ENCODE measurements at places on chromosomes 7 and 10.

DNA sequence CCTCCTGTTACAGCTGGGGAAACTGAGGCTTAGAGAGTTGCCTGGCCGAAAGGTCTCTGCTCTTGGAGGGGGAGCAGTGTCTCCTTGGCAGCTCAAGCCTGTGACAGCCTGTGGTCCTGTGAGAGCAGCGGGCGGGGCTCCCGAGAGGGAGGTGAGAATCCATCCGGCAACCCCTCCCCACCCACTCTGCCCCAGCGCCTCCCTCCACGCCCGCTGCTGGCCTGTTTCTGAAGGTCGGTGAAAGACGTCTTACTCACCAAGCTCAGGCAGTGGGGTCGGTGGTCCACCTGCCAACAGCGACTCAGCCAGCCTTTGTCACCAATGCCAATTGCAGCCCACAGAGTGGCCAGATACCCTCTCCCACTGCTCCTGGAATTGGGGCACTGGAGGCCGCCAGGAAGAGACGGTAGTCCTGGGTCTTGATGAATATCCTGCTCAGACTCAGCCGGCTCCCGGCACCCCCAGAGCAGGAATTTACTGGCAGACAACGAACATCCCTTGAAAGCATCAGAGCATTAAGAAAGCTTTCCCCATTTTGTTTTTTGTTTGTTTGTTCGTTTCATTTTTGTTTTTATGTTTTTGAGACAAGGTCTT, 7.4 kb upstream of the TTYH3 start:
- DNase-seq = no peak

GRCh38 chr10:132849546-132850031, 63.6 kb upstream of the NKX6-2 start:
- DNase-seq = no peak

DNA sequence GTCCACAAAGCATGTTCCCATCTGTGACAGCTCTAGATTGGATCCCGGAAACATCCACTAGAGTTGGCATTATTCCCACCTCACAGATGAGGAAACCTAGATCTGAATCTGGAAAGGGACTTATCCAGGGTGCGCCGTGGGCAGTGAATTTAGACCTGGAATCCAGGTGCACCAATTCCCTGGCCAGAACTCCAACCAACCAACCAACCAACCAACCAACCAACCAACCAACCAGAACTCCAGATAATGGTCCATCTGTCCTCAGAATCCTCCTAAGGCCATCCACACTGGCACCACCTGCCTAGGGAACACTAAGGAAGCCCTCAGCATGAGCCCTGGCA, 42.0 kb upstream of the ZMIZ1 start:
- DNase-seq = no peak

DNA sequence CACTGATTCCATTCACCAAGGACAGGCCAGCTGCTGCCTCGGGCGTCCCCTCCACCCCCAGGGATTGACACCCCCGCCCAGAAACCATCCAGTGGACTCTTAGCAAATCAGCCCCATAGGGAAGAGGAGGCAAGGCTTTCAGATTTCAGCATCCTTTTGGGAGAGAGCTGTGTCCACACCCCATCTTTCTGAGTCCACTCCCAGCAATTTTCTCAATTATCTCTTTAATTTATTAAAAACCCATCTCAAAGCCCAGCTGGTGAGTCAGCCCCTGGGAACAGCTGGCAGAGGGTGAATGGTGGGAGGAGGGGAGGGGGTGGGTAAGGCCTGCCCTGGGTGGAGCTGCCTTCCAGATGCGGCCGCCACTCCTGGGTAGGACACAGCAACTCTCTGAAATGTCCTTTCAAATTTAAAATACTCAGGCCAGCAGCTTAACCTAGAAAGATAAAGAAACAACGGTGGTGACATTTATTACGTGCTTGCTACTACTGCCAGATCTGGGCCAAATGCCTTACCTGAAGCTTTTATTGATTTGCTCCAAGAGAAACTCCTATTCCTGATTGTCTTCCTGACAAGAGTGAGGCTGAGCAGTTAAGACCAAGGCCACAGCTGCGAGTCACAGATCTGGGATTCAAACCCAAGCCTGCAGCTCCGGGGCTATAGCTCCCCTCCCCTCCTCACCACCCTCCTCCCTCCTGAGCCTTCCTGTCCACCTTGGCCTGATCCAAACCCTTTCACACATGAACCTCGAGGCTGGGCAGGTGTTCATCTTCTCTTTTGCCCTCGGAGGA, 120.4 kb downstream of the RGS10 start:
- DNase-seq = no peak

DNA sequence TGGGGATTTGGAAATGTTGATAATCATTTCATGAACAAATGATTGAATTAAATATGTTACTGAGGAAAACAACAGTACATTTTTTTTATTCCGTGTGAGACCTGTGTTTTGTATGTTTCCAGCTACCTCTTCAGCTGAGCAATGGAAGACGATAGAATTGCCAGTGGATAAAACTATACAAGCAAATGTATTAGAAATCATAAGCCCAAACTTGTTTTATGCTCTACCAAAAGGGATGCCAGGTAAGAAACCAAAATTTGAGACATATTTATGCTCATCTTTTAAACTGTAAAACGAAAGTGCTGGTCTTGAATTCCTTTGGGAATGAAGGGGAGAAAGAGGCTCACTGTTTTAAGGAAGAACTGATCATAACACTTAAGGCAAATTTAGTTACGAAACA, 17.8 kb upstream of the VWA2 start:
- DNase-seq = no peak

DNA sequence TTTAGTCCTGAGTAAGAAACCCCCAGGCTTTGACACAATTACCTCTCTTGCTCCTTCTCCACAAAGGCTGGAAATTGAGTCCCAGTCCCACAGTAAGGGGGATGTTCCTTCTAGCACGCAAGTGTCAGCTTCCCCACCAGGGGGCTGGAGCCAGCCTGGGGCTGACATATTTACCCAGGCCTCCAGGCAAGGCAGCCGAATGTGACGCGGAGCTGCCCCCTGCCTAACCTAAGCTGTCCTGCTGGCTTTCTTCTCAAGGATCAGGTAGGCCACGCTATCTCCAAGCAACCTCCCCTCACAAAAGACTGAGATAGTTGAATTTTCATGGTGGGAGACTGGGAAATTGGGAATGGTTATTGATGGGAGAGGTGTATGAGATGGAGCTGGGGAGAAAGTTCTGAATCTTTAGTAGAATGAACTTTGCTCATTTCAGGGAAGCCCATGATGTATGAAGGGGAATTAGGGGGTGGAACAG, 19.2 kb upstream of the BMPER start:
- no peak for DNase-seq

GRCh38 chr10:4189281-4189680, 404.3 kb upstream of the KLF6 start:
- DNase-seq = no peak

- no peak for DNase-seq
Measured at GRCh38 chr7:88089561-88089960, 130.3 kb downstream of the SRI start.

- DNase-seq = peak; percentile 57
Measured at GRCh38 chr10:60663850-60664249, 114.4 kb upstream of the CDK1 start.

- no peak for DNase-seq
Measured at GRCh38 chr7:129212596-129212995, 12.2 kb upstream of the AHCYL2 start.

DNA sequence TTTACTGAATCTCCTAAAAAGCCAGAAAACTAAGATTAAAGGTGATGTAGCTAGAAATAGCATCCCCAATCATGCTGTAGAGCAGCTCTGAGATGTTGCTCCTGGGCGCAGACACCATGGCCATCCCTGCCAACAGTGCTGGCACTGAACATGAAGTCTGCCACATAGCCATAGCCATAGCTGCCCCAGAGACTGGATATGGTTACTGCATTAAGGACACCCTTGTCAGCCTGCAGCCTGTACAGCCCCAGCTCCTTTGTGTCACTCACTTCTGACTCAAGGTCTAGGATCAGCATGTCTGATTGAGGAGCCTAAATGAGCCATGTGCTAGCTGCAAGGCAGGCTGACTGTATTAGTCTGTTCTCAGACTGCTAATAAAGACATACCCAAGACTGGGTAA, 284.6 kb downstream of the RPS24 start:
- DNase-seq = no peak

DNA sequence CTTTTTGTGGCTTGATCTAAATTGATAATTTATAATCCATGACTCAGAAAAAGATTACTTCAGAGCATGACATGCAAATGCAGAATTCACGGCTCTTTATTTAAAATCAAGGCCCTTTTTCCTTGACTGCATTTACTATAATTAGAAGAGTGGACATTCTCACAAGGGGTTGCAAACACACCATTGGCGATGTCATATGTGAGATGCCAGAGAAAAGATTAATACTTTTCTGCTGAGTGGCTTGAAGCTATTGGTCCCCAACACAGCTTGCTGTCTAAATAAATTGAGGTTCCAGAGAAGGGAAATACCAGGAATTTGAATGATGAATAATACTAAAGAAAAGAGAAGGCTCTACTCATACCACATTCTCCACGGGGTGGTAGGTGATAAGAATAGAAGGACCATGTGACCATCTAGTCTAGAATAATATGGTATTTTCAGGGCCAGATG, 78.7 kb upstream of the ARID5B start:
- no peak for DNase-seq

GRCh38 chr7:73834626-73835191, 3.9 kb downstream of the CLDN4 start:
- no peak for DNase-seq

- peak; percentile 35 for DNase-seq
Measured at GRCh38 chr7:101410743-101411507, 48.2 kb downstream of the COL26A1 start.

- no peak for DNase-seq
Measured at GRCh38 chr7:47811632-47812380, 136.5 kb downstream of the PKD1L1 start.

DNA sequence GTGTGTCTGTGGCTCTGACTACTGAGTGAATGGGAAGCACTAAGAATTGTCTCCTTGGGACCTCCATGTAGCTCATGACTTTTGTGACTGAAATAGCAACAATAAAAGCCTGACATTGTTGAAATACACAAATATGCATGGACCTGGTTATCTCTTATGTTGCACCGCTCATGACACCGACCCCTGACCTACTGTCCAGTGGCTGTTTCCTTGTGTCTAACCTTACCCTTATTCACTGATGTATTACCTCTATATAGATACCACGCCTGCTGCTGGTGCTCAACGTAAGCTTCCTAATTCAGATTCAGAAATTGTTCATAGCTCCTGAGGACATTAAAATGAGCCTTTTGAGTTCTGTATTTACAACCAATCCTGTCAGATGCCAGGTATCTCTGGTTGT, 243.4 kb upstream of the SEMA3C start:
- DNase-seq = no peak

GRCh38 chr10:14144451-14144850, 186.3 kb downstream of the FRMD4A start:
- DNase-seq = no peak

- DNase-seq = peak; percentile 67
Measured at GRCh38 chr10:110556969-110557601, 10.4 kb upstream of the SMC3 start.

GRCh38 chr7:99837649-99838361, 10.0 kb downstream of the CYP3A43 start:
- peak; percentile 29 for DNase-seq

DNA sequence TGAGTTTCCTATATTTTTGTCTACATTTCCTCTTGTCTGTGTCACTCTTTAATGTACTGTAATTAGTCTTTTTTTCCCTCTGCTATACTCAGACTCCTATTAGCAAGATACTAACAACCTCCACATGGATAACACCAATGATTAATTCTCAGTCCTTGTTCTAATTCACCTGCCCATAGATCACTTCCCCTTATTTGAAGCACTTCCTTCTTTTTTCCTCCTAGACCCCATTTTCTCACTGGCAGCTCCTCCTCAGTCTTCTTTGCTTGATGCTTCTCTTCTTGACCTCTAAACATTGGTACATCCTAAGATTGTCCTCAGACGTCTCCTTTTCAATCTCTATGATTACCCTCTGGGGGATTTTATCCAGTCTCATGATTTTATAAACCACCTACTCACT, 98.2 kb upstream of the IMMP2L start:
- no peak for DNase-seq

GRCh38 chr7:983004-983615, at the start of gene CYP2W1:
CYP2W1 (plus strand) TSS chr7:983181; CDS start chr7:983212, 31 bp downstream.
- DNase-seq = no peak

DNA sequence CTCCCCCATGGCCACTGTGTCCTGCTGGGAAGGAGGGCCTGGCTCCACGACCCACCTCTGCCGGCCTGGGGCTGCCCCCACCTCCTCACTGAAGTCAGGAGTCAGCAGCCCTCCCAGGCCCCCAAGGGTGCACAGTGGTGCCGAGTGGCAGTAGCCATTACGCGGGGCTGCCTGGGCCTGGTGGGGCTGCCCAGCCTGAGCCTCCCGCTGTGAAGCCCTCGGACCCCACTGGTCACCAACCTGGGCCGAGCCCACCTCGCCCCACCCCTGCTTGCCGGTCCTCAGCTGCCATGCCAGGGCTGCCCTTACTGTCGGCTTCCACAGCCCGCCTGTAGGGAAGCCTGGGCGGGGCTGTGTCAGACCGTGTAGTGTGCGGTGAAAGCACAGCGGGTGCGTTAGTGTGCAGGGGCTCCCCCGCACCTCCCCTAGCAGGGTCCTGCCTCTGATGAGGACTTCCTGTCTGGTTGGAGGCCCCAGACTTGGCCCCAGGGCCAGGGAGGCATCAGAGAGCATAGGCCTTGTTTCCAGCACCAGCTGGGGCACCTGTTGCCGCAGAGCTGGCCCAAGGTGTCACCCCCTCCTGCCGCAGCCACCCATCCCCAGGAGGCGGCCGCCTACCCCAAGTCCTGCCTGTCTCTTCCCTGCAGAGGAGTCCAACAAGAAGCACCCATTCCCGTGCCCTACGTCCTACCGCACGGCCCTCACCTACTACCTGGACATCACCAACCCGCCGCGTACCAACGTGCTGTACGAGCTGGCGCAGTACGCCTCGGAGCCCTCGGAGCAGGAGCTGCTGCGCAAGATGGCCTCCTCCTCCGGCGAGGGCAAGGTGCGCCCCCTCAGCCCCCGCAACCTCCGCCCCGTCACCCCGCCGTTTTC, 10.0 kb downstream of the TMEM120A start:
- no peak for DNase-seq

- no peak for DNase-seq
Measured at GRCh38 chr10:43424416-43424815, 12.5 kb upstream of the ZNF487 start.

DNA sequence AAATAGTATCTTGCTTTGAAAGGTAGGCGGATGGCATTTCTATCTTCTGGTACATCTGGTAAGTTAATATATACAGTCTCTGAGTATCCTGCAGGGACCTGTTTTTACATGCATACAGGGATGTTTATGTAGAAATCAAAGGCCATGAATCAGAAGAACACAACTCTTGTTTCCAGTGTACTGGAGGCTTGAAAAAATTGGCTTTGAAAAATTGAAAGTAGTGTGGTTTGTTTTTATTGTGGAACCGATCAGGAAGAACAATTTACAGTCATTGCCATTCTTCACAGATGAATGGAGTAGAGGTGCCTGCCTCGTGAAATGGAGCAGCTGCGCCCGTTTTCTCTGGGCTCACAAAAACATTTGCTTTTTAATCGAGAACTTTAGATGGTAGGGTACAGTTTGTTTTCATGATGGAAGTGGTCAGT, 54.0 kb upstream of the RPA3 start:
- DNase-seq = no peak

GRCh38 chr10:101011517-101012423, 12.2 kb downstream of the LZTS2 start:
- no peak for DNase-seq
